ENCODE measurements at places on chromosomes 1 and 21. TPM values are rescaled to one million over a fixed set of nuclear protein-coding genes. Genes with fewer than 3 reads are reported as not detected.
A peak's percentile ranks its signal among the peaks of the same experiment; 100 is the strongest.

GRCh38 chr1:234988155-234988517, 140.5 kb downstream of the TOMM20 start:
- no peak for DNase-seq

DNA sequence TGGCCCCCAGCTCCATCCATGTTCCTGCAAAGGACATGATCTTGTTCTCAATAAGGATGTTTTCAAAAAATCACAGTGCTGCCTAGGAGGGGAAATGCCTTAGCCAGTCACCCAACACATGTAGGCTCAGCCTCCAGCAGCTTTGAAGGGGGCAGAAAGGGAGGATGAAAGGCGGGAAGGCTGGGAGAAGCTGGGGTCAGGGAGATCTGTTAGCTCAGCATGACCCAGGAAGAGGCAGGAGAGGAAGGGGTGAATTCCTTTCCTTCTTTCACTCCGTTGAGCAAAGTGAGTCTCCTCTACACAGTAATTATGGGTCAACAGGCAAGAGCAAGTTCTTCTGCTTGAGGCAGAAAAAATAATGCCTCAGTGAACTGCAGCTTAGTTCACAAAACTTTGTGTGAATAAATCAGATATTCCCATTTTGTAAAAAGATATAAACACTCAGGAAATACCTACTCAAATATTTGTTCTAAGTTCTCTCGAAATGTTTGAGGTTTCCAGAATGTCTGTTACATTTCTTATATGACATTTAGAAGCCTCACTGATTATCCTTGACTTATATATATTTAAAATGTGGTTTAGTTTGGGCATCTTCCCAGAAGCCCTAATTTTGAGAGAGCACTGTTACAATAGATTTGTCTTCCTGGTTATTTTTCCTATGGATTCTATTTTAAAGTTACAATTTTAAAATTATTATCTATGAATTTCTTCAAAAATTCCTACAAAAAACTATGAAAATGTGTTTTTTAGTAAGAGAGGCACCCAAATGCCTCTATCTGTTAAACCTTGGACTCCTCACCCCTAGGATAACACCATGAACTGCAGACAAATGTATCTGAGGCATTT, 116.8 kb downstream of the KCNJ6 start:
- no peak for DNase-seq

Gene COL11A1
- 0.26 TPM for polyA plus RNA-seq

Gene FAM78B
- 0.07 TPM for polyA plus RNA-seq

DNA sequence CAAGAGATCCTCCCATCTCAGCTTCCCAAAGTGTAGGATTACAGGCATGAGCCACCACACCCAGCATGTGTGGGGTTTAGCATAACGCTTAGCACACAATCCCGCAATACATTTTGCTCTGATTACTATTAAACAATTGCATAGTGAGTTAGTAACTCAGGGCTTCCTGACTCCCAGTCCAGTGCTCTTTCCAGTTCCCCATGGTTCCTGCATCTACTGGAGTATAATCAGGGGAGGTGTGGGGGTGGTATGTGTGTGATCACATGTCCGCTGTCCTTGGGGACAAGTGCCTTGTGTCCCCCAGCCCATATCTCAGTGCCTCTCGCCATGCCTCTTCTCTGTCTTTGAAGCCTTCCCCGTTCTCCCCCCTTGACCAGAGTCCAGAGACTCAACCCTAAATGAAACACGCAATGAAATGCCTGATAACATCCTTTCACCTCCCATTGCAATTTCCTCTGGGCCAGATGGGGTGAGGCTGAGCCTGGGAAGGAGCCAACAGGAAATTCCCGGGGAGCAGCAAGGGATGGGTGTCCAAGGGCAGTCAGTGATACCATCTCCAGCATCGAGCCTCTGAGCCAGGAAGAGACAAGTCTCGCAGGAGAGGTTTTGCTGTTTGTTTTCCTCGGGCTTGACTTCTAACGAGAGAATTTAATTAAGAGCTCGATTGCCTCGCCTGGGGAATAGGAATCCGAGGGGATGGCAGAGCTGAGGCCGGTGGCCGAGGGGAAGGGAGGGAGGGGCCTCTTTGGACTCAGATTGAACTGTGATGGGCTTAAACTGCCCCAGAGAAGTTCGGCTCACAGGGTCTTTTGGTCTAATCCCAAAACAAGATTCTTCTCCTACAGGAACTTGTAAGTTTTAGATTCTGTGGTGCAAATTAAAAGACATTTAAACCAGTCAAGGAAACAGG, 7.7 kb upstream of the HTR1D start:
- peak; percentile 64 for DNase-seq

GRCh38 chr1:98908980-98909379, 95.7 kb downstream of the PLPPR5 start:
- no peak for DNase-seq

- no peak for DNase-seq
These were observed 20.6 kb downstream of the SCAF4 start for GRCh38 chr21:31711326-31711725.

Gene LYPD8
- polyA plus RNA-seq = not detected

DNA sequence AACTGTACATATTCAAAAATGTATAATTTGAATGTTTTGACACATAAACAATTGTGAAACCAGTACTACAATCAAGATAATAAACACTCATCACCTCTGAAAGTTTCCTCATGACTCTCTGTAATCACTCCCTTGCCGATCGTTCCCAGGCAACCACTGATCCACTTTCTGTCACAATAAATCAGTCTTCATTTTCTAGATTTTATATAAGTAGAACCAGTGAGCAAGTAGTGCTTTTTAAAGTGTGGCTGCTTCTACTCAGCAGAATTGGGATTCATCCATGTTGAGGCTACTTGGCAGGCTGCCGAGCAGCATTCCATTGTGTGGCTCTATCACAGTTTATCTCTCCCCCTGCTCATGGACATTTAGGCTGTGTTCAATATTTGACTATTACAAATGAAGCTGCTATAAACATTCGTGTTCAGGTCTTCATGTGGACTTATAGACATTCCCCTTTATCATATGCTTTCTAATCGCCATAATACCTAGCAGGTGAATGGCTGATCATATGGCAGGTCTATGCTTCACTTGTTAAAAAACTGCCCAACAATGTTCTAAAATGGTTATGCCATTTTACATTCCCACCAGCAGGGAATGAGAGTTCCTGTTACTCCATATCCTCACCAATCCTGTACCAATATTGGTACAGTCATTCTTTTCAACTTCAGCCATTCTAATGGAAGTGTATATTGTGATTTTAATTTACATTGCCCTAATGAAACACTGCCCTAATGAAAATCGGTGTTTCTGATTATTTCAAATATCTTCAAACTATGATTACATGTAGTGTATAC, 20.5 kb downstream of the TEX38 start:
- peak; percentile 12 for DNase-seq

DNA sequence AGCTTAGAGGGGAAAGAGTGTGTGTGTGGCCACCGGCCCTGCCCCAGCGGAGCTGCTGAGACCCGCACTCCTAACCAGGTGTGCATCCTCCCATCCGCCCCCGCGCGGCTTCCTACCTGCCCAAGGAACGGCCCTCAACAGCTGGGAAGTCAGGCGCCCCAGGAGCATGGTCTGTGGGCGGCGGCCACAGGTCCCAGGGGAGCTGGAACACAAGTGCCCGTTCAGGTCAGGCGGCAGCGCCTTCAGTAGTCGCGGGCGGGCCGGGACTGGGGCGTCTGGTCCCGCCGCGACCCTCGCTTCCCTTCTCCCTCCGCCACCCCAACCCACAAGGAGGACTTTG, 448 bp downstream of the AURKAIP1 start:
- no peak for DNase-seq

Gene ESRRG
- 0.17 TPM for polyA plus RNA-seq

Gene GFI1
- polyA plus RNA-seq = 0.10 TPM

Data from fibroblast of lung (primary cell).